ENCODE measurements at places on chromosomes 6 and 20.

- DNase-seq, result peak; percentile 80
Measured at GRCh38 chr6:101281266-101281665, 112.2 kb upstream of the GRIK2 start.

DNA sequence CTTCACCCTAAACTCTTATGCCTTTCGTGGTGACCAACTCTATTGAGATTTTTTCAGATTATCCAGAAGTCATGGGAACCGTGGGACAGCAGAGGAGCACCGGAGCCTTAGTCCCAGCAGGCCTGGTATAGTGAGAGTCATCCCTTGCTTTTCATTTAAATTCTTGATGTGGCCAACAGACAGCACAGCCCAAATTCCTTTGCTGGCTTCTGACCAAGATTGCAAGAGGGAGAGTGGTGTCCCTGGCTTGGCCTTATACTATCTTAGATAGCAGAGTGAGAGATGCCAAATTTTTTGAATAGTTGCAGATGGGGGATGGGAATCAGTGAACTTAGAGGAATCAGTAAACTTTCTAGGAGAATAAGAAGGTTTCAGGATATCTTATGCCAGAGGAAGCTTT is 7.8 kb downstream of the STX11 start:
- no peak for DNase-seq

DNA sequence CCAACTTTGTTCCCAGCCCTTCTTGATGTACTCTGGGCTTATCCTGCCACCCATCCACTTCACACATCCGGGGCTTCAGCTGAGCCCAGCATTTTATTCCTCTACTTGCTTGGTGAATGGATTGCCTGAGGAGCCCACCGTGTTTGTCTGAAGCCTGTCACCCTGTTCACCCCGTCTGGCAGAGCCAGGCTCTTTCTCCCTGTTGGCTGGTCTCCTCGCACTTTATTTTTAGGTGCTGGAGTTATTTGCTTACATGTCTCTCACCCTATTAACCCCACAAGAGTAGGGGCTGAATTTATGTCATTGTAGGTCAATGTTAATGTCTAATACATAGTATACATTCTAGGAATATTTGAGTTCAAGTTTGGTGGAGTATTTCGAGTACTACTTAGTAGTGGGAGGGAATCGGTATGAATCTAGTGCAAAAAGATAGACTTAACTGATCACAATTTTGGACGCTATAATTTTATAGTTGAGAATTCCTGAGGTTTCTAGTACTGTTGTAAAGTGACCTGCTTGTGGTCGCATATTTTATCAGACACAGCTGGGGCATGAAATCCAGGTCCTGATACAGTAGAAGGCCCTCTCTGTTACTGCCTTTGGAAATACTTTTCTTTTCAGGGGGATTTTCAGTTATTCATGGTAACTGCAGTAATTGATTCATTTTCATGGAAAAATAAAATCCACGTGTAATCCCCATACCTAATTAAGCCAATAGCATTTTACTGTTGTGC is 10.8 kb downstream of the JARID2 start:
- no peak for DNase-seq

- no peak for DNase-seq
Measured at GRCh38 chr6:150592377-150592995, 7.2 kb upstream of the PLEKHG1 start.

Data from epithelial cell of esophagus (primary cell).